Caco-2 (cell line): ENCODE measurements at places on chromosomes 3 and 15.
A peak's percentile ranks its signal among the peaks of the same experiment; 100 is the strongest.

GRCh38 chr3:186400662-186401061 is 38.6 kb upstream of the DGKG start:
- H3K36me3 ChIP-seq = no peaks in the 10 kb centered on the region
- no peaks in the 10 kb centered on the region for H3K27me3 ChIP-seq
- no peak overlapping the region for H3K27ac ChIP-seq

DNA sequence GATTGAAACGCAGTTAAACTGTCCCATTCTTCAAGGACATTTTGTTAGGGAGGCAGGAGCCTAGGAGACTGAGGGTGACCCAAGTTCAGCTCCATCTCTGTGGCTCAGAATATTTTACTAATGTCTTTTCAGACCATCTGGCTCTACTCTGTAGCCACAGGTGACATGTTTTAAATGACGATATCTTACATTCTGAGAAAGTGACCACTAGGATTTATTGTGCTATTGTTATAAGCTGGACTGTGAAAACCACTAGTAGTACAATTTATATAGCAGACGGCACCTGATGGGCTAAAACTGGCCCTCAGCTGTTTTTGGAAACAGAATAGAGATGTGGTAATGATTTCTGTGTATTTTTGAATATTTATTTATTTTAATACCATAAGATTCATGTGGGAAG is 55.5 kb downstream of the MCF2L2 start:
- DNase-seq = no peak
- 0 out of 2 replicates have a peak, but pooled peaks cover 4% of the 10 kb centered on the region for H3K4me1 ChIP-seq
- H3K27ac ChIP-seq = no peak overlapping the region
- H3K4me3 ChIP-seq = no peak overlapping the region
- no peaks in the 10 kb centered on the region; the same call in 1 of the 2 replicates for H3K36me3 ChIP-seq

GRCh38 chr15:67098768-67099282 is 33.4 kb downstream of the SMAD3 start:
- H3K4me3 ChIP-seq = no peak overlapping the region
- no peaks in the 10 kb centered on the region for H3K27me3 ChIP-seq
- no peak for DNase-seq
- H3K4me1 ChIP-seq = peaks cover 6% of the 10 kb centered on the region

DNA sequence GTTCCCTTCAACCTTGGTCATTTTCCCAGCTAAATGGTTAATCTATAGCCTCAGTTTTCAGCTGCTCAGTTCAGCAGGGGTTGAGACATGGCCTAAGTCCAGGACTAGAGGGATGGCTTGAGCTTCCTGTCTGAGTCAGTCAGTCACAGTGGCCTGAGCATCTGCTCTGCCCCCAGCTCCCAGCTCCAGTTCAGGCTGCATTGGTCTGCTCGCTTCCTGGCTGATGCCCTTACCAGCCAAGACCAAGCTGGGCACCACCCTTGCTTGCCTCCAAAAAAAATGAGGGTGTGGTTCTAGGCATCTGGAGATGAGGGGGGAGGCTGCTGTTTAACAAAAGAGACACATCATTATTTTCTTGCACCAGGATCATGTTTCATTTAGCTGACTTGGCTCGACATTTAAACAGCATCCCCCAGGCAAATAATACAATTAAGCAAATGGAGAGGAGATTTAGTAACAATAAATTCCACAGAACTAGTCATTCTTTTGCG is 70.7 kb downstream of the WNT5A start:
- H3K4me3 ChIP-seq = no peak overlapping the region
- no peaks in the 10 kb centered on the region for H3K27me3 ChIP-seq
- H3K27ac ChIP-seq = no peak overlapping the region
- peak; percentile 53 for DNase-seq
- no peaks in the 10 kb centered on the region for H3K36me3 ChIP-seq

- DNase-seq = peak; percentile 65
- H3K27me3 ChIP-seq = no peaks in the 10 kb centered on the region
- H3K4me1 ChIP-seq = peaks cover 39% of the 10 kb centered on the region
- H3K4me3 ChIP-seq = no peak overlapping the region
These were observed 85.2 kb upstream of the PPIB start for GRCh38 chr15:64247906-64248541.

- DNase-seq = no peak
- no peaks in the 10 kb centered on the region for H3K36me3 ChIP-seq
- H3K4me1 ChIP-seq = peaks cover 5% of the 10 kb centered on the region; the same call in 1 of the 2 replicates
- H3K27me3 ChIP-seq = no peaks in the 10 kb centered on the region
- no peak overlapping the region for H3K4me3 ChIP-seq
- no peak overlapping the region for H3K27ac ChIP-seq
These were observed 45.7 kb downstream of the C2CD4B start for GRCh38 chr15:62119227-62119864.

- peak overlapping the region; percentile 63 for H3K27ac ChIP-seq
- H3K4me1 ChIP-seq = peaks cover 23% of the 10 kb centered on the region
- H3K36me3 ChIP-seq = no peaks in the 10 kb centered on the region
- no peak overlapping the region for H3K4me3 ChIP-seq
- no peak for DNase-seq
These were observed 25.0 kb upstream of the C3orf52 start for GRCh38 chr3:112061152-112061551.

DNA sequence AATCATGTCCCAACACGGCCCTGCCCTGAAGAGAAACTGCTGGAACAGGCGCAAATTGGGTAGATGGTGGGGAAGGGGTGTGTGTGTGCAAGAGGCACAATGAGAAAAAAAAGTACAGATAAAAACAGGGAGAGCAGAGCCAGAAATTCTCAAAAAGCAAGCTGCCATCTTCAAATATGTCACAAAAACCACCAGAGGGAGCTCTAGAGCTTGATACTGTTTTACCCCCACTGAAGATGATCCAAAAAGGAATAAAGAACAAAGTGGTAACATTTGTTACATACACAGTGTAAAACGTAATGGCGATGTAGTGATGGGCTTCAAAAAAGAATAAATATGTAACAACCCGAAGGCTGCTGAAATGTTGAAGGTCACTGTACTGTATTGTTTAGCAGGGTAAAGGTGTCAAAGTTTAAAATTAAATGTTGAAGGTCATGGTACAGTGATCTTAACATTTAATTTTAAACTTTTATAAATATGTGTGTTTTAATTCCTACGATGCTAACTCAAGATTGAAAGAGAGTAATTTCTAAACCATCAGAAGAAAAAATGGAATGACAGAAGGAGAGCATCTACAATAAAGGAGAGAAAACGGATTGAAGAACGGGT is 6.0 kb downstream of the SNRPA1 start:
- H3K27me3 ChIP-seq = no peaks in the 10 kb centered on the region
- H3K4me3 ChIP-seq = no peak overlapping the region
- DNase-seq = peak; percentile 44
- H3K27ac ChIP-seq = no peak overlapping the region
- H3K36me3 ChIP-seq = peaks cover 2% of the 10 kb centered on the region

GRCh38 chr3:173065543-173065981 is 75.5 kb downstream of the SPATA16 start:
- no peaks in the 10 kb centered on the region for H3K4me1 ChIP-seq
- no peak overlapping the region for H3K4me3 ChIP-seq
- no peaks in the 10 kb centered on the region for H3K36me3 ChIP-seq
- DNase-seq = no peak
- H3K27ac ChIP-seq = no peak overlapping the region
